ENCODE measurements at places on chromosomes 1 and 21. TPM values are rescaled to one million over a fixed set of nuclear protein-coding genes. Genes with fewer than 3 reads are reported as not detected.

- H3K27me3 ChIP-seq, result no peaks in the 10 kb centered on the region
- H3K27ac ChIP-seq, result no peak overlapping the region
- no peaks in the 10 kb centered on the region for H3K4me1 ChIP-seq
- H3K4me3 ChIP-seq, result no peak overlapping the region
- H3K36me3 ChIP-seq, result no peaks in the 10 kb centered on the region
- DNase-seq, result no peak
These were observed 485.5 kb downstream of the DISC1 start for GRCh38 chr1:232112076-232112475.

GRCh38 chr1:29166291-29166878, 15.3 kb downstream of the SRSF4 start:
- no peak overlapping the region for H3K4me3 ChIP-seq
- no peaks in the 10 kb centered on the region for H3K27me3 ChIP-seq
- H3K27ac ChIP-seq, result no peak overlapping the region
- peaks cover 77% of the 10 kb centered on the region for H3K36me3 ChIP-seq
- DNase-seq, result no peak

DNA sequence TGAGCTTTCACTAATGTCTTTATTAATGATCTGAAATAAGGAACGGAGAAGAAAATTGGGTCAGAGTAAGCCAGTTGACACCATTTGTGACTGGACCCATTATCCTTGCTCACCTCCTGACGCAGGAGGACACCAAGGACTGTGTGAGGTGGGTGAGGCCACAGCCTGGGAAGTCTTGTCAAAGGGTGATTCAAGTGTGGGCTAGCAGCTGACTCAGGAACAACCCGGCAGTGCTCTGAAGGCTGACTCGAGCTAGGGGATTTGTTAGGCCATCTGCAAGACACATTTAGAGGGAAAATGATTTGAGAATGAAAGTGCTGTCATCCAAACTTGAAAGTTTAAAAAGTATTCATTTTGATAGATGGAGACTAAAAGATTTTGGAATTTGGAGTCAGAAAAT, 21.2 kb downstream of the PRRX1 start:
- H3K4me1 ChIP-seq, result no peaks in the 10 kb centered on the region

DNA sequence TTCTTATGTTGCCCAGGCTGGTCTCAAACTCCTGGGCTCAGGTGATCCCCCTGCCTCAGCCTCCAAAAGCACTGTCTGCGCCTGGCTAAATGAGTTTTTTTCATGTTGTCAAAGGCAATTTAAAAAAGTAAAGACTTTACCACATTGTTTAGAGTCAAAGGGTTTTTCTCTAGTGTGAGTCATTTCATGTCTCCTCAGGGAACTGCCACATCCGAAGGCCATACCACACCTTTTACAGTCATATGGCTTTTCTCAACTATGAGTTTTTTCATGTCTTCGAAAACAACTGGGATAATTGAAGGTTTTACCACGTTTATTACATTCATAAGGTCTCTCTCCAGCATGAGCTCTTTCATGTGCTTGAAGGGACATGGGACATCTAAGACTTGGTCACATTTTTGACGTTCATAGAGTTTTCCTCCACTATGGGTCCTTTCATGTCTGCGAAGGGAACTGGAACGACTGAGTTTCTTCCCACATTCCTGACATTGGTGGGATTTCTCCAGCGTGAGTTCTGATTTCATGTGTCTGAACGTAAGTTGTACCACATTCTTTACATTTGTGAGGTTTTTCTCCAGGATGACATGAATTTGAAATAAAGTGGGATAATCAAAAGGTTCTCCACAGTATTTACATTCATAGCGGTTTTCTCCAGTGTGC, 65.6 kb downstream of the UCHL5 start:
- H3K4me3 ChIP-seq, result no peak overlapping the region
- no peak overlapping the region for H3K27ac ChIP-seq
- H3K4me1 ChIP-seq, result no peaks in the 10 kb centered on the region
- no peak for DNase-seq

DNA sequence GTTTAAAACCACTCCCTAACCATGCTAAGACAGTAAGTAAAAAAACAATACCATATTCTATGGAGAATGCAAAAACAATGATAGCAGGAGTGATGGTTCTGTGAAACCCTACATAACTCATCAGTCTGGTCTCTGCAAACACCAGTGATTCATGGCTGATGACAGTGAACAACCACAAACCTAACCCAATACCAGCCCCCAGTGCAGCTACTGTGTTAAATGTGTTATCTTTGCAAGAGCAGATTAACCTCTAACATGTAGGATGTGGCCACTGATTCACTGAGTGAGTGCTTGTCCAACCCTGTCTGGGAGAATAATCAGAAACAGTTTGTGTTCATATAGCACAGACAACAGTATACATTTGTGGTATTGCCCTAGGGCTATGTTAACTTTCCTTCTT, 100.2 kb upstream of the COG2 start:
- no peaks in the 10 kb centered on the region for H3K27me3 ChIP-seq
- H3K36me3 ChIP-seq, result no peaks in the 10 kb centered on the region
- no peak overlapping the region for H3K27ac ChIP-seq
- no peak for DNase-seq

GRCh38 chr21:33135925-33136324, 66.0 kb downstream of the OLIG1 start:
- no peaks in the 10 kb centered on the region for H3K36me3 ChIP-seq
- H3K27me3 ChIP-seq, result no peaks in the 10 kb centered on the region
- H3K27ac ChIP-seq, result no peak overlapping the region

GRCh38 chr1:3387401-3387800, 67.1 kb upstream of the ARHGEF16 start:
- no peak overlapping the region for H3K27ac ChIP-seq
- no peaks in the 10 kb centered on the region for H3K27me3 ChIP-seq
- H3K36me3 ChIP-seq, result no peaks in the 10 kb centered on the region
- no peaks in the 10 kb centered on the region for H3K4me1 ChIP-seq
- DNase-seq, result no peak
- no peak overlapping the region for H3K4me3 ChIP-seq

DNA sequence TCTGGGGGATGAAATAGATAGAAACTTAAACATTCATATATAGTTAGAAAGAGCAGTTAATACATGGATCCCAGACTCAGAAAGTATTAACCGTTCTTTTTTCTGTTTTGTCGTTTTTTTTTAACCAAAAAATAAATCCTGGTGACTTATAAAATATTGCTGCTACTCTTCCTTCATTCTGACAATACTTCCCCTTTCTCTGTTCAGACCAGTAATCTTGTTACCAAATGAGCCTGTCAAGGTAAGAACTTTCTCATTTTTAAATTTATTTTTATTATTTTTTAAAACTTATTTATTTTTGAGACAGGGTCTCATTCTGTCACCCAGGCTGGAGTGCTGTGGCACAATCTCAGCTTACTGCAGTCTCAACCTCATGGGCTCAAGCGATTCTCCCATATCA, 13.7 kb downstream of the PTPN22 start:
- H3K4me3 ChIP-seq, result no peak overlapping the region
- no peaks in the 10 kb centered on the region for H3K4me1 ChIP-seq
- no peak for DNase-seq
- H3K27me3 ChIP-seq, result no peaks in the 10 kb centered on the region
- no peaks in the 10 kb centered on the region for H3K36me3 ChIP-seq

The RNF19B gene
- total RNA-seq, result 40.5 TPM

The SLC44A3 gene
- total RNA-seq, result 8.4 TPM

The GPR157 gene
- total RNA-seq, result 28.5 TPM
